ENCODE measurements at places on chromosomes 5 and 9.

GRCh38 chr9:6405371-6405770 lies 7.6 kb upstream of the UHRF2 start:
- no peak for DNase-seq

DNA sequence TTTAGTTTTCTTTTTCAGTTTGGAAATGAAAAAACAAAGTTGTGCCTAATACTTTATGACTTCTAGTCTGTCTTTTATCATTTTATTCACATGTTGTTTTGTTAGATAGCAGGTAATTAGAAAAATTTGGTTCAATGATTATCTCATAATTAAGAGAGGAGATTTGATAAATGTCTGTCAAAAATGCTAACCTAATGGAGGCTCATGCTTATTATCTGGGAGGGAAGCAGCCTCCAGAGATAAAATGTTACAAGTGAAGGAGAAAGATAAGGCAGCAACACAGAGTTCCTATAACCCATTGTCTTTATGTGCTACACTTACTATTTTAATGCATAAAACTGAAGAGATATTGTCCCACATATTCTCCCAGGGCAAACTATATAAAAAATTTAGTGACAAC lies 53.5 kb downstream of the SLC27A6 start:
- no peak for DNase-seq

GRCh38 chr9:33464045-33464636 lies 9.6 kb downstream of the NOL6 start:
- no peak for DNase-seq

- DNase-seq = no peak
These were observed 552.1 kb upstream of the CDH9 start for GRCh38 chr5:27590503-27590902.

GRCh38 chr5:16931334-16932110 lies 4.6 kb downstream of the MYO10 start:
- DNase-seq = no peak

- DNase-seq = no peak
These were observed 138.9 kb downstream of the GADD45G start for GRCh38 chr9:89743573-89744254.

- DNase-seq = no peak
These were observed 56.5 kb upstream of the TESK1 start for GRCh38 chr9:35548571-35548970.

- DNase-seq = no peak
These were observed 100.7 kb downstream of the CDC42SE2 start for GRCh38 chr5:131364507-131365050.

- no peak for DNase-seq
These were observed 11.6 kb downstream of the GABRP start for GRCh38 chr5:170795154-170795553.

GRCh38 chr5:132254321-132254977 lies 3.0 kb upstream of the PDLIM4 start:
- DNase-seq = no peak

DNA sequence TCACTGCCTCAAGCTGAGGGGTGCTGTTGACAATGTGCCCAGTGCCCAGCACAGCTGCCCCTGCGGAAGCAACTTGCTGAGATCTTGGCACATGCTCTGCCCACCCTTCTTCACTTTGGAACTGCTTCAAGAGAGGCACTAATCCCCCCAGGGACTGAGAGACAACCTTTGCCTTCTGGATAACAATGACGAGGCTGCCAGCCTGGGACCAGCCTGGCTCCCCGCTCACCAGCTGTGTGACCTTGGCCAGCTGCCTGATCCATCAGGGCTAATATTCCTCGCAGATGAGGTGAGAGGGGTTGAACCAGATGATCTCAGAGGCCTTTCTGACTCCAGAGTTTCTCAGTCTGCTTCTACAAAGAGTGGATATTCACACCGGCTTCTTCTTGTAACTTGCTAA lies 81.0 kb downstream of the SHB start:
- no peak for DNase-seq

- no peak for DNase-seq
These were observed 90.7 kb upstream of the PARP8 start for GRCh38 chr5:50575740-50576139.
